Tongue (tissue), 3 donors: ENCODE measurements at places on chromosomes 5 and 9. TPM values are rescaled to one million over a fixed set of nuclear protein-coding genes. Genes with fewer than 3 reads are reported as not detected.
A peak's percentile ranks its signal among the peaks of the same experiment; 100 is the strongest.

The ADAMTS16 gene
- 2.5 TPM for total RNA-seq

GRCh38 chr5:166708291-166708690 lies 1583.2 kb upstream of the WWC1 start:
- no peak for DNase-seq

The INPP5E gene
- total RNA-seq: 8.4 TPM

GRCh38 chr5:54986269-54986654 lies 869 bp upstream of the ESM1 start:
- DNase-seq: peak; percentile 24

DNA sequence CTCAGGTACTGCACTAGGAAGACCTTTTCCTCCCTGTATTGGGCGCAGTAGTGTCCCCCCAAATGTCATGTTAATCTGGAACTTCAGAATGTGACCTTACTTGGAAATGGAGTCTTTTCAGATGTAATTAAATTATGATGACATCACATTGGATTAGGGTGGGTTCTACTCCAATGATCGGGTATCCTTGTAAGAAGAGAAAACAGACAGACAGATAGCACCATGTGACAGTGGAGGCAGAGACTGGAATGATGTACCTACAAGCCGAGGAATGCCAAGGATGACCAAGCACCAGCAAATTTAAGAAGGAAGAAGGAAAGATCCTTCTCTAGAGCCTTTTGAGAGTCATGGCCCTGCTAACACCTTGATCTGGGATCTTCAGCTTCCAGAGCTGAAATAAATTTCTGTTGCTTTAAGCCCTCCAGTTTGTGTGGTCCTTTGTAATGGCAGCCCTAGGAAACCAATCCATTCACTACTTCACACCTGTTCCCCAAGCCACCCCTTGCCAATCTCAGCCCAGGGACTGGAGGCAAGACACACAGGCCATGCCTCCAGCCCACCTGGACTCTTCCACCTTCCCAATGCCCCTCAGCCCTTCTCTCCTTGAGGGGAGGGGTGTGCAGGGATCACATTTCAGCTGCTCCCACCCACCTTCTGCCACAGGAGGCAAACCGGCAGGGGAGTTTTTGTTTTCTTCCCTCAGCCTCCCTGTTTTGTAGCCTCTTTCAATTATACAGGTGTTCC lies 1.6 kb downstream of the CCNJL start:
- no peak for DNase-seq

- no peak for DNase-seq
Measured at GRCh38 chr5:161600156-161600555, 53.6 kb upstream of the GABRB2 start.

DNA sequence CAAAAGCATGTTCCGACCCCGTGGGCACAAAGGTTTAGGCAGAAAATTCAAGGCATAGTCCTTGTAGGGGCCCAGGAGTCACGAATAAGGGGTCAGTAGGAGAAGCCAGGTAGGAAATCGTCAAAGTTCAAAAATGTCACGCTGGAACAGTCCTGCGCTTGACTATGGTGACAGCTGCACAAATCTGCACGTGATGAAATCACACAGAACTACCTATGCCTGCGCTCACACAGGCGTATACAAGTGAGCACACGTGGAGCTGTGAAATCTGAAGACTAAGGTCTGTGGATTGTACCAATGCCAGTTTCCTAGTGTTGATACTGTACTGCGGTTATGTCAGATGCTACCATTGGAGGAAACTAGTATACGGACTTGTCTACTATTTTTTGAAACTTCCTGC lies 303.1 kb upstream of the PANK3 start:
- DNase-seq: no peak

GRCh38 chr5:125198270-125198974 lies 452.0 kb upstream of the ZNF608 start:
- peak; percentile 97 for DNase-seq

DNA sequence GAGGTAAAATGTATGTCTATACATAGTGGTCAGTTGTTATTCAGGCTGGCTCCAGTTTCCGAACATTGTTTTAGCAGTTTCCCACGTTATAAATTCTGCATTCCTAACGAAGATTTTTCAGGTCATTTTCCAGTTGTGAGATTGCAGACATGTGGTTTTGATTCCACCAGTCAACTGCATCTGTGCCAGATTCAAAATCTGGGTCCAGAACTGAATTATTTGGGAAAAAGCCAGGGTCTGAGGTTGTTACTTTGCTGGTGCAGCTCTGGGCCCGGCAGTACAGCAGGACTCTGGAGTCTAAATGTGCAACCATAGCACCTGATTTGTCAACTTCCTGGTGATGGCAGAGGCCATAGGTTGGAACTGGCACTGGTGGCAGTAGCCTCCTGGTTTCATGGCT lies 105.7 kb upstream of the MEGF10 start:
- peak; percentile 49 for DNase-seq

- no peak for DNase-seq
Measured at GRCh38 chr5:31913808-31914207, 260.3 kb downstream of the GOLPH3 start.

The FOXD1 gene
- total RNA-seq: 5.1 TPM

DNA sequence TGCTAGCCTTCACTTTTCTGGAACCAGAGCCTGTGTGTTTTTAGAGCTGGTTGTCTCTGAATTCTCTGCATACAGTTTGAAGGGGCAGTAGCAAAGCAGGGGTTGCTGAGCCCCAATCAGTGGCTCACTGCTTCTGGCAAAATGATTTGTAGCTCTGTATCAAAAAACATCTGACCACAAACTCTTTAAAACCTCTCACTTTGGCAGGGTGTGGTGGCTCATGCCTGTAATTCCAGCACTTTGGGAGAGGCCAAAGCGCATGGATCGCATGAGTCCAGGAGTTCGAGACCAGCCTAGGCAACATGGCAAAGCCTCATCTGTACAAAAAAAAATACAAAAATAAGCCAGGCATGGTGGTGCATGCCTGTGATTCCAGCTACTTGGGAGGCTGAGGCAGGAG lies 28.3 kb upstream of the APC start:
- DNase-seq: no peak

DNA sequence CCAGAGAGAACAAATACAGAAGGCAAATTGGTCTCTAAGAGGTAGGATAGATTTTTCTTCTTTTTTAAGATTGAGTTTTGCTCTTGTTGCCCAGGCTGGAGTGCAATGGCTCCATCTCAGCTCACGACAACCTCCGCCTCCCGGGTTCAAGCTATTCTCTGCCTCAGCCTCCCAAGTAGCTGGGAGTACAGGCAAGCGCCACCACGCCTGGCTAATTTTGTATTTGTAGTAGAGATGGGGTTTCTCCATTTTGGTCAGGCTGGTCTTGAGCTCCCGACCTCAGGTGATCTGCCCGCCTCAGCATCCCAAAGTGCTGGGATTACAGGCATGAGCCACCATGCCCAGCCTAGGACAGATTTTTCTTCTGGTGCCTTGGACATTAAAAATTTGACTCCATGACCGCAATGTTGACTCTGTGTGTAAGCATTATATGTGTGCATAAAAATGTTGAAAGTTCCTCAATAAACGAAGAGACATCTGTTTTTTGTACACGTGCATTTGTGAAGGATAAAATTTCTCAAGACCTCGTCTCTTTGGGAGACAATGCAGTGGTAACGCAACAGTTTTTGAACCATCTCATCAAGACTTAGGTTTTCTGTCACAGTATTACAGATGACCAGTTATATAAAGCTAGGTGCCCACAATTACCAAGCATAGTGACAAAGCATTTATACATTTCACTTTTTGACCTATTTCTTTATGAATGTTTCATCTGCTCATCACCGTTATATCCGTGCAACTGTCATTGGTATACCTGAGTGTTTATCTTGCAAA lies 17.4 kb downstream of the VCP start:
- no peak for DNase-seq

The FRMD3 gene
- 33.2 TPM for total RNA-seq

The PTGDS gene
- 10.2 TPM for total RNA-seq

- no peak for DNase-seq
Measured at GRCh38 chr9:126235336-126236243, 91.0 kb upstream of the MVB12B start.

The HACD4 gene
- 5.8 TPM for total RNA-seq

- no peak for DNase-seq
Measured at GRCh38 chr9:98656511-98656910, 52.2 kb downstream of the GABBR2 start.

DNA sequence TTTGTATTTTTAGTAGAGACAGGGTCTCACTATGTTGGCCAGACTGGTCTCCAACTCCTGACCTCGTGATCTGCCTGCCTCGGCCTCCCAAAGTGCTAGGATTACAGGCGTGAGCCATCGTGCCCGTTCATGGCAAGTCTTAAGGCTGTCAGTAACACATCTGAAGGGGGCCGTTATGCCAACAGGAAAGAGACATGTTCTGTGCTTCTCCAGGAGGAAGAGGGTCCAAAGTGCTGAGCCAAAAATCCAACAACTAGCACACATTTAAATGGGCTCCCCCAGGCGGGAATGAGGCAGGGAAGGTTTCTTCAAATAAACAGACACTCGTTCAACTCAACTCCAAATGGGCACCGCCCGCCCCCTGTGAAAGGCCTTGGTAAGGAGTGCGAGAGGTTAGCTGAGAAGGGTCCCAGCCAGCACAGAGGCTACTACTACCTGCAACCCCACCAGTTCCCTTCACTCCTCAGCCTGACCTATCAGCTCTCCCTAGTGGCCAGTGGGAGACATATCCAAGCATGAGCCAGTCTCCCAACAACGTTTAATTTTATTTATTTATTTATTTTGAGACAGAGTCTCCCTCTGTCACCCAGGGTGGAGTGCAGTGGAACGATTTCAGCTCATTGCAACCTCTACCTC lies 84.1 kb upstream of the DMRT1 start:
- no peak for DNase-seq

DNA sequence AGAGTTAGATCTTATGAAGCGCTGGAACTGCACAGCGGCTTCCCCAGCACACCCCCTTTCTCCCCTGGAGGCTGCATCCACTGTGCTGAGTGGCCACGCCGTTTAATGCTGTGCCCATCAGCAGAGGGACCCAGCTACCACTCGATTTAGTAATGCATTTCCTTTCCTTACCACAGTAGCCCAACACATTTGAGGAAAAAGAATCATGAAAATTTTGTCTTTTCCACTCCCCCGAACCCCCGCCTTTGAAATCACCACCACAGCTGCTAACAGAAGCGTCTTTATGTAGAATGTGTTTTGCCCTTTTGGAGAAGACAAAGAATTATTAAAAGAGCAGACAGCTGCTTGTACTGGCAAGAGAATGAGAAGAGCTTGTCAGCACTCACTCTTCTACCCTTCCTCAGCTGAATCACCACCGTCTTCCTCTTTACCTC lies 73.2 kb downstream of the ACER2 start:
- DNase-seq: peak; percentile 80

The DOK3 gene
- total RNA-seq: 6.7 TPM

The SARDH gene
- total RNA-seq: 8.0 TPM

GRCh38 chr5:37723162-37723961 lies 116.5 kb downstream of the GDNF start:
- no peak for DNase-seq

DNA sequence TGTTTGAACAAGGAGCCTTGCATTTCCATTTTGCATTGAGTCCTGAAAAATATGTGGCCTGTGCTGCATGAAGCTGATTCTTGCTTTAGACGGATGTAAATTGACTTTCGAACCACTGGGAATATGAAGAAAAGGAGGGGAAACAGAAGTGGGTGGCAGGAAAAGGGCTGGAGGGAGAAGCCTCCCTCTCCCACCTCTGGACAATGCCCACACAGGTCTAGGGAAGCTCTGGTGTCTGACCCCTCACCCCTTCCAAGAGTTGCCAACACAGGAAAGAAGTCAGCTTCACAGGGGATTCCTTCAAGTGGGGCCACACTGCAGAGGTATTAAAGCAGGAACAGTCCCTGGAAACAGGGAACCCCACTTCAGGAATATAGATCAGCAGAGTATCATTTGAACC lies 52.2 kb downstream of the ZNF366 start:
- no peak for DNase-seq

- no peak for DNase-seq
Measured at GRCh38 chr5:119264186-119264585, 91.6 kb upstream of the TNFAIP8 start.

The SPATA31E1 gene
- not detected for total RNA-seq

GRCh38 chr9:112332214-112332613 lies 1.2 kb downstream of the PTBP3 start:
- peak; percentile 27 for DNase-seq

The CEP120 gene
- 22.4 TPM for total RNA-seq

GRCh38 chr5:123690821-123691220 lies 178.8 kb downstream of the CSNK1G3 start:
- no peak for DNase-seq

GRCh38 chr9:16726718-16727451 lies 143.6 kb downstream of the BNC2 start:
- peak; percentile 86 for DNase-seq

- peak; percentile 96 for DNase-seq
Measured at GRCh38 chr5:177455661-177456590, 9.3 kb downstream of the PRR7 start.

- DNase-seq: no peak
Measured at GRCh38 chr5:26482076-26482809, 556.1 kb downstream of the CDH9 start.

GRCh38 chr9:130627051-130627450 lies 37.3 kb upstream of the PRDM12 start:
- DNase-seq: no peak

The IL9 gene
- total RNA-seq: not detected

The SOX30 gene
- 0.10 TPM for total RNA-seq

- DNase-seq: no peak
Measured at GRCh38 chr5:162624110-162624509, 556.5 kb downstream of the GABRG2 start.

The LRRC19 gene
- total RNA-seq: not detected

DNA sequence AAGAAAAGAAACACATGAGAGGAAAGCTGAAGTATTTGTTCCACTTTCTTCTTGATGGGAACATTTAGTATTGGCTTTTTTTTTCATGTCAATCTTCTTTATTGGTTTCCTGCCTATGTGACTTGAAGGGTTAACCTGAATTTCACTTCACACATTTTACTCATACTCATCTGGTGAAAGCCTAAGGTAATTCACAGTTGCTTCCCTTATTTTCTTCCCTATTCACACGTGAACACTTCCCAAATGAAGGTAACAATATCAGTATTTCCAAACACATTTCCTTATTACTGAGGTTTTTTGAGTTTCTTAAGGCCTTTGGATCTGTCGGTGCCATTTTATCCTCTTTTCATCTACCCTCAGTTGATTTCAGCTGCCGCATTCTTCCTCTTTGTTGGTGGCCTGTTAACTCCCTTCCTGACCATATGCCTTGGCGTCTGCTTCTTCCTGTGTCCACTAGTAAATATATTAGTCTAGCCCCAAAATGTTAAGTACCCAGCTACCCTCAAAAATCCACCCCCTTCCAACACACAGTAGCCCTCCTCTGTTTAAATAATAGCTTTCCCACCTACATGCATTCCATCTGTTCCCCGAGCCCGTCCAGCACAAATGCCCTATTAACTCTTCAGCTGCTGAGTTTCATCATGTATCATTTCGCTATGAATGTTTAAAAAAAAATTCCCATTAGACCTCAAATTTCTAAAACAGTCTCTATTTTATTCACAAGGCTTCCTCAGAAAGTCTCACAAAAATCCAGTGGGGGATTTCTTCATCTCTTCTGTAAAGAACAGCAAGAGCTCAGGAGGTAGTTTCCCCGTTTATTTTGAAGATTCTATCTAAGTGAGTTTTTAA lies 97.3 kb downstream of the USP20 start:
- no peak for DNase-seq

GRCh38 chr5:115435778-115436712 lies 108.5 kb downstream of the FEM1C start:
- DNase-seq: no peak

GRCh38 chr9:79616013-79616412 lies 44.2 kb downstream of the TLE4 start:
- no peak for DNase-seq

GRCh38 chr5:109573766-109574165 lies 116.0 kb upstream of the MAN2A1 start:
- DNase-seq: no peak

GRCh38 chr5:42666869-42667268 lies 89.7 kb upstream of the CCDC152 start:
- no peak for DNase-seq
